ENCODE measurements at places on chromosomes 5 and 9.

DNA sequence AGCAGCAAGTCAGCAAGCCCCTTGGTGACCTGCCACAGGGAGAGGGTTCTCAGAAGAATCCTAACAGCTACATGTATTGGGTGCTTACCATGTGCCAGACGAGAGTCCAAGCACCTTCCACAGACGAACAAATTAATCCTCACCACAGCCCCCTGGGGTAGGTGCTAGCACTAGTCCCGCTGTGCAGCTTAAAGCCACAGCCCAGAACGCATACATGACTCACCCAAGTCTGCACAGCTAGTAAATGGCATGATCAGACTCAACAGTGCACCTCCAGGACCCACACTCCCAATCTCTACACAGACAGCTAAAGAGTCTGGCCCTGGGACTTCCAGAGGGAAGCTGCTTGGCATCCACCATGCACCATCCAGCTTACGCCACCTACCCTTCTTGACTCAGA, 111.5 kb downstream of the PAX5 start:
- DNase-seq, result peak; percentile 52

DNA sequence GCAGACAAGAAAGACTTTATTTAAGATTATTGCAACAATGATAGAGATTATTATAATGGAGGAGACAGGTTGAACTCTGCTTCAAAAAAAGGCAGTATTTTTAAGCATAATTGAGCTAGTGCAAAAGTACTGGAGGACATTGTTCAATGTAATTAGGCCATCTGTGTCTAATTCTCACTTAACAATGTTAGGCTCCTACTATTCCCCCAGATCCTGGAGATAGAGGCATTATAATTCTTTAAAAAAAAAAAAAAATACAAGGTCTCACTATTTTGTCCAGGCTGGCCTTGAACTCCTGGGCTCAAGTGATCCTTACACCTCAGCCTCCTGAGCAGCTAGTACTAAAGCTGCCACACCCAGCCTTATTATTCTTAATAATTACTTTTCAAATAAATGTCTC, 193.4 kb upstream of the NUDT12 start:
- no peak for DNase-seq

DNA sequence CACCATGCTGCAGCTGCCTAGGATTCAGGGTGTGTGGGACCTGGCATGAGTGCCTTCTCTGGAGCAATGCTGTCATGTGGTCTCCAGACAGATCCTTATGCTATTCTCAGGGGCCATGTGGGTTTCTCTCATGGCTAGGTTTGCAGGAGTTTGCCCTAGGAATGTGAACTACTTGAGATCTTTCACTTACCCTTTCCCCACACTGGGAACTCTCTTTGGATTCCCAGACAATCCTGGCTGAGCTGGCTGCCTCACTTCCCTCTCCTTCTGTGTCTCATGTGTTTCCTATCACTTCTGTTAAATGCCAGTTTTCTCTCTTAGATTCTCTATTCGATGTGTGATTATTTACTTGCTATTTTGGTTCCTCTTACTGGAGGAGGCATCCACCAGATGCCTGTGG, 270.2 kb upstream of the RASA1 start:
- no peak for DNase-seq

DNA sequence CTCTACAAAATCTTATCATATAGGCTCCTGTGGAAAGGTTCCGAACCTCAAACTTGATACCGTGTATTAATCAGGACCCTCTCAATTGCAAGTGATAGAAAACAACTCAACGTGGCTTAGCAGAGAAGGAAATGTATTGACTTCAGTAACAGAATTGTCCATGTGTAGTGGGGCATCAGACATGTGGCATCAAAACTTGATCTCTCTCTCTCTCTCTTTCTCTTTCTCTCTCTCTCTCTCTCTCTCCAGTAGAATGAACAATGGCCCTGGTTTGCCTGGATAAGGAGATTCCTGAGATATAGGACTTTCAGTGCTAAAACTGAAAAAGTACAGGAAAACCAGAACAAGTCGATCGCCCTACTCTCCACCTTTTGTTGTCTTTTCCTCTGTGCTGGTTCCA, 168.2 kb downstream of the DRD1 start:
- no peak for DNase-seq

DNA sequence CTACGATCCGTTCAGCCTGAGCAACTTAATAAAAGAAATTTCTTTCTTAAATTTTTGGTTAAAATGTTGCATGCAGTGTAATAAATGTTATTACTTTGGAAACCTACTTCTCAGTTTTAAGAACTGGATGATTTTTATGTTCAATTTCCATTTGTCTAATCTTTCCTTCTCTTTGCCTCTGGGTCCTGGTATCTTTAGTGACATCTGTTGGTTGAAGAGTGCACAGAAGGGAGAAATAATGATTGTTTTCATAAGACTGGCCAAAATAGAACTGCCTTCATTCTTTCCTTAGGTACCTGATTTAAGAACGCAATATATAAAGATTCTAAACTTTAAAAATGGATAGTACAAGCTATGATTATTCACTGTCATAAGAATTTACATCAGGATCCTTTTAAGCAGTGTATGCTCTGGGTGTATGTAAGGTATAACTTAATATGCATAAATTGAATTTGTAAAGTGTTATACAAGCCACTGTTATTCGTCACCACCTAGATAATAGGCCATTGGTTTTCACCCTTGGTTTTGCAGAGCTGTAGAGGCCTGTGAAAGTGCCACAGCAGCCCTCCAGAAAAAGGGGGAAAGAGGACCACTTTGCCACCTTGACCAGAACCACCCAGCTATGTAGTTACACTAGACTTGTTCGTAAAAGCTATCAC, 82.8 kb upstream of the TLX3 start:
- no peak for DNase-seq

DNA sequence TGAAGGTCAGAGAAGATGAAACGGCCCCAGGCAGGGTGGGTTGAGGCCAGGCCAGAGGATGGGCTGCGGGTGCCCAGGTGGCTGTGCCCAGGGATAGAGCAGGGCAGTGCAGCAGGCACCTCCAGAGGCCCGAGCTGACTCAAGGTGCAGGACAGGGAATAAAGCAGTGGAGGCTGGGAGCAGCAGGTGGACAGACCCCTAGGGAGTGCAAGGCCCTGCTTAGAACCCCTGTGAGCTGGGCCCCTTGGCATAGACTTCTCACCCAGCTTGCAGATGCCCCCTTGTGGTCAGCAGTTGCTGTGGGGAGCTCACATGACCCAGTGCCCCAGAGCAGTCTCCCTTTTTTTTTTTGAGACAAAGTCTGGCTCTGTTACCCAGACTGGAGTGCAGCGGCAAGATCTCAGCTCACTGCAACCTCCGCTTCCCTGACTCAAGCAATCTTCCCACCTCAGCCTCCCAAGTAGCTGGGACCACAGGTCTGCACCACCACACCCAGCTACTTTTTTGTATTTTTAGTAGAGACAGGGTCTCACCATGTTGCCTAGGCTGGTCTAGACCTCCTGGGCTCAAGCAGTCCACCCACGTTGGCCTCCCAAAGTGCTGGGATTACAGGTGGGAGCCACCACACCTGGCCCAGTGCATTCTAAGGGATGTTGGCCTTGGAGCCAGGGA, 118.8 kb downstream of the WNK2 start:
- peak; percentile 69 for DNase-seq

DNA sequence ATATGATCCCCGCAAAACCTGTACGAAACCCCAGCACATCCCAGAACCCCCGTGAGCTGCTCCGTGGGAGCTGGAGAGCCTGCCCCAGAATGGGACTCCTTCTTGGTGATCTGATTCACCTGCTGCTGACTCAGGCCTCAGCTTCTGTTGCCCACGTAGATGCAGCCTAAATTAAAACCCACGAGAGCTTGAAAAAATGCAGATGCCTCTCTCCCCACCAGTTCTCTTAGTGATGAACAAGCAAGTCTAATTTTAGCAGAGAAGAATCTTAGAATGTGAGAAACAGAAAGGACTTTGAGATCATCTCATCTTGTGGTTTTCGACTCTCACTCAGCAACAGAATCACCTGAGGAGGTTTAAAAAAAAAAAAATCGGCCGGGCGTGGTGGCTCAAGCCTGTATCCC, 57.6 kb downstream of the TMOD1 start:
- no peak for DNase-seq
